ENCODE measurements at places on chromosomes 1 and 21. TPM values are rescaled to one million over a fixed set of nuclear protein-coding genes. Genes with fewer than 3 reads are reported as not detected.

DNA sequence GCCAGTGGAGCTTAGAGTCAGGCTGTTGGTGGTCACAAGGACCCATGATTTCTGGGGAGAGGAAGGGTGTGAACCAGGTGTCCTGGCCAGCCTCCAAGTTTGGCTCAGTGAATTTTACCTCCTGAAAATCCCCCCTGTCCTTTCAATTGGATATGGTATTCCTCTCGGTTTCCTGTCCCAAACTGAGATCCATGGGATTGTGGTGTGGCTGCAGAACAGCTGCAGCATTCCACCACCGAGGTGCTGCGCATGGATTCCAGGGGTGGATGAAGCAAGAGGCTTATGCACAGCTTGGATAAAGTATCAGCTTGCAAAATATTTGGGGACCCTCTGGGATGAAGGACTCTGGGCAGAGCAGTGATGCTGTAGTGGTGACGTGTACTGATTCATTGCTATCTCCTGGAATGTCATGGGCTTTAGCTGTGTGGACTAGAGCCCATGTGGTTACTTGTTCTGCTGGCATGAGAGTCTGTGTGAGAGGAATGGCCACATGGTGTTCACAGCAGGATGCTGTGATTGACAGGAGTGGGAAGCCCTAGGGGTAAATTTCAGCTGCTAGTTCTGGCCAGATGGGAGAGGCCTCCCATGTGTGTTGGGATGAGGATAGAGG lies 148.7 kb upstream of the SPAG17 start:
- DNase-seq = no peak

DNA sequence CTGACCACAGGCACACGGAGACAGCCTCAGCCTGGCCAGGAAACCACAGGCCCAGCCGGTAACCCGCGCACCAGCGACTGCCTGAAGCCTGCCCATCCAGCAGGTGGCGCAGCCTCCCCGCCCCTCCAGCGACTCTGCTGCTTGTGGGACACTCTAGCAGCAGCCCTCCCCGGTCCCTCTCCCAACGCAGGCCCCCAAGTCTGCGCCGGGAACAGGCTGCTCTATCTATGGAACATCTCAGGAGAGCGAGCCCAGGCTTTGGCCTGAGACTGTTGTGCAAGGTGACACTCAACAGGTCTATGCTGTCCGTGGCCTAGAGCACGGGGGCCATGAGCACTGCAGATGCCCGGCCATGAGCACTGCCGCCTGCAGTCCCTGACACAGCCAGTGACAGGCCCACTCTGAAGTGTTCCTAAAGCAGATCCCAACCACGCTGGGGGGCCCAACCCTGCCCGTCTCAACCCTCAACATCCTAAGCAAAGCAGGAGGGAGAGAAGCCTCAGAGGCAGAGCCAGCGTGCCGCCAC lies 28.4 kb downstream of the WDR4 start:
- peak; percentile 34 for DNase-seq

DNA sequence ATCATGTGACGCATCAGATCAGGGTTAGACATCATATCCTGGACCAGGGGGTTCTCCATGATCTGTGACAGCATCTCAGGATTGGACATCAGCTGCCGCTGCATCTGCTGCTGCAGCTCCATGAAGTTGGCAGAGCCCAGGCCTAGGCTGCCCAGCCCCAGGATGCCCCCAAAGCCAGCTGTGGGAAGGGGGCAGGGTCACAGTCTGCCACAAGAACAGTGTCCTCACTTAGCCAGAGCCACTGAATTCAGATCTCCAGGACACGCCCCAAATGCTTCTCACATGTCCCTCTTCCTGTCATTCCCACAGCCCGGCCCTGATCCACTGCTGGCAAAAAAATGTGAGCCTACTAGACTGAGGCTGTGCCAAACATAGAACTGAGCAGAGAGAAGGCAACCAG lies 3.2 kb downstream of the UBQLN4 start:
- no peak for DNase-seq

GRCh38 chr1:170670802-170671628 lies 7.1 kb downstream of the PRRX1 start:
- no peak for DNase-seq

Gene PSMD4
- 137 TPM for total RNA-seq

- DNase-seq = peak; percentile 59
These were observed 477.6 kb downstream of the NPHP4 start for GRCh38 chr1:5514527-5515183.

DNA sequence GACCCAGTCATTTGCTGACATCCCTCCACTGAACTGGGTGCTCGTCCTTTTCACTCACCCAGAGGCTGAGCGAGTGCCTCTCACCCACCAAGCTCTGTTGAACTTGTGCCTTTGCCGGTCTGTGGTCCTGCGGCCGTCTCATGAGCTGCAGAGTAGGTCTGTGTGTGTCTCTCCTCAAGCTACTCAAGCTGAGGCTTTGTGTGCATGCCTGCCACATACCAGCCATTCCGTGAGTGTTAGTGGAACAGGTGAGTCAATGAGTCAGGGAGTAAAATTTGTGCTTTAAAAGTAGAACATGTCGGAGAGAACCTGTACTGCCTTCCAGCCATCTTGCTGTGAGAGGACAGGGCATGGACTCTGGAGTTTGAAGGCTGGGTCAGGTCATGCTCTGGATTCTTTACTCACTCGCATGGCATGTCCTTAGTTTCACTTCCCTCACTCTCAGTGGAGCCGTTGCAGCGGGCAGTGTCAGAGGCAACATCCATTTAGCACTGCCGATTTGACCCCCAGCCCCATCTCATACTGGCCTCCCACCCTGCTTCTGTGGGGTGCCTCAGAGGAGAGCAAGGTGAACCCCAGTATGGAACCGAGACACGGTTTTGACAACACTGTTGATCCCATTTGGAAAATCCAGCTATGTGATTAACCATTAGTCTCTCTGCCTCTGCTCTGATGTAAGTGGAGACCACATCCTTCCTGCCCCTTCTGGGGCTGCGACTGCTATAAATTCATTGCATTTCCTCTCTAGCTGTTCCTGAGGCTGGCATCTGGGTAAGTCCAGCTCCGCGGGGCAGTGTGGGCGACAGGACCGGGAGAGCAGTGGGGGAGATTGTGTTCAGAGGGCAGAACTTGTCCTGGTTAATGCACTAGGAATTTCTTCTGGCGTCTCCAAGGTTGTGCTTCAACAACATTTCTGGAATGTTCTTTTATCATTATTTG lies at the start of gene NLRP3:
TSS of gene NLRP3 (plus strand) at position 751 of the 939 bp plus-strand sequence. CDS start 2,628 bp downstream, outside the sequence.
- DNase-seq = peak; percentile 20

Gene EXOC8
- total RNA-seq = 18.6 TPM

Gene FASLG
- not detected for total RNA-seq

DNA sequence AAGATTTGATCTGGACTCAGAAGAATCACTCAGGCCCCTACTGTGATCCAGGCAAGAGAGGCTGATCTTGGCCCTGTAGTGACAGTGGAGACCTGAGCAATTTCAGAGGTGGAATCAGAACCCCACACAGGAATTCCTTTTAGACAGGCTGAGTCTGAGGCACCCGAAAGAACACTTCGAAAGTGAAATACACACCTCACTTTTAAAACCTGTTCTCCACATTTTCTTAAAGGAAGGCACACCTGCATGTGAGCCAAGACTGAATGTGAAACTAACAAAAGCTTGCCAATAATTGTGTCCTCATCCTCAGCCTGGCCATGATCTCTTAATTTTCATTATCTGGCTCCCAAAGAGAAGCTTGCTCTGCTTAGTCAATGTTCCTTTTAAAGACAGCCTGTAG lies 32.2 kb downstream of the SIPA1L2 start:
- peak; percentile 50 for DNase-seq

- no peak for DNase-seq
These were observed 33.0 kb downstream of the CACHD1 start for GRCh38 chr1:64502931-64503330.

DNA sequence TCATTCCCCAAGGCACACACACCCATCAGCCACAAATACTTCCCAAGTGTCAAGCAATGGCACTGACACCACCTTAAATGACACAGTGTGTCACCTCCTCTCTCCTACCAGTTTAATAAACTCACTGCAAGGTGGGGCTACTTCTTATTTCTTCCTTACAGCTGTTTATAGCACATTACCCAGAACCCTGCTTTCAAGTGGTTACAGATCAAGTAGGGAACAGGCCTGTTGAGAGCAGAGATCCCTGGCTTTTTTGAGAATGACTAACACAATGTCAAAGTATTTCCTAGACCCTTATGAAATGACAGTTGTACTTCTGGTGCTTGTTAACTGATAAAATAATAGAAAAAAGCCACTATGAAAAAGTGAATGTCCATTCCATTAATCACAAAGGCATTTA lies 19.8 kb downstream of the ZBTB17 start:
- no peak for DNase-seq

Gene CFHR4
- not detected for total RNA-seq

- DNase-seq = no peak
These were observed 46.1 kb upstream of the FMO2 start for GRCh38 chr1:171138980-171139379.

- DNase-seq = peak; percentile 61
These were observed at the start of gene SH3D21 for GRCh38 chr1:36306210-36306901. TSS of gene SH3D21 (plus strand) at chr1:36306368. CDS start at chr1:36306421, 53 bp downstream.
